Stimulated activated CD8-positive, alpha-beta memory T cell treated with anti-CD3 and anti-CD28 coated beads, Interleukin-12 subunit alpha, Interleukin-12 subunit beta, amount 100 ng/mL, for 4 hours (primary cell): ENCODE measurements at places on chromosomes 6 and 20.

- DNase-seq = peak; percentile 25
Observed at GRCh38 chr6:7051780-7052442, 55.9 kb upstream of the RREB1 start.

- DNase-seq = no peak
Observed at GRCh38 chr20:25054096-25054820, 3.7 kb downstream of the ACSS1 start.

DNA sequence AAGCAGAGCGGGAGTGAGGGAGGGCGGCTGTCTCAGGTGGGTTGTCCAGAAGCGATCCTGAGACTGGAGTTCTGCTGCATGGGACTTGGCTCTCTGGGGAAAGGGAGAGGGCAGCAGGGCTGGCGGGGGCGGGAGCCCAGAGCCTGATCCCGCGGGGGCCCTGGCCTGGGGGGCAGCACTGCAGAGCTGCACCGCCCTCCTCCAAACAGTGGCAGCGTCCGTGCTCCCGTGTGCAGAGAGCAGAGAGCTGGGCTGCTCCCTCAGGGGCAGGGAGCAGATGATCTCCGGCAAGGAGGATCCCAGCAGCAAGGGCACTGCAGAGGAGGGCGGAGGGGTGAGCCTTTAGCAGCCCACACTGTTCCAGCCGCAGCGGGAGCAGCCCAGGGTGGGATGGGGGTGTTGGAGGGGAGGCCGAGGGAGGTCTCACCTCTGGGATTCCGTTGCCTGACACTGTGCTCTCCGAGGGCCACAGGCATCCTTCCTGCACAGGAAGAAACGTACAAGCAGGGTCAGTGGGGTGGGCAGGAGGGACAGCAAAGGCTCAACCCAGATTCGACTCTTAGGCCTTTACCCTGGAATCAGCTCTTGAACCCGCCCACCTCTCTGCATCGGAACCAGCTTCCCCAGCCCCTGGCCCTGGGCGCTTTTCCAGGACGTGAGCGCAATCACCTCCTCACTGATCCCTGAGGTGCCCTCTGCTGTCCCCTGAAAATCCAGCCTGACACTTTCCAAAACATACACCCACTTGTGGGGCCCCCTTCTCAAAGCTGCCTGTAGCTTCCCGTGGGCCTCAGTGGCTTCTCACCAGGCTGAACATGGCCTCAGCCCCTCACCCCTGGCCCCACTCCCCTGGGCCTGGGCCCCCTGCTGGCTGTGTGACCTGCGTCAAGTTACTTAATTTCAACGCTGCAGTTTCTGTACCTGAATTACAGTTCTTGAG is 32.6 kb upstream of the ZBP1 start:
- DNase-seq = no peak

GRCh38 chr6:136289579-136290409 is at the start of gene BCLAF1:
Gene BCLAF1 (minus strand): TSS chr6:136289846. CDS start chr6:136279866, 9,980 bp downstream.
- peak; percentile 99 for DNase-seq

GRCh38 chr20:588476-588875 is 21.6 kb downstream of the TCF15 start:
- DNase-seq = no peak

DNA sequence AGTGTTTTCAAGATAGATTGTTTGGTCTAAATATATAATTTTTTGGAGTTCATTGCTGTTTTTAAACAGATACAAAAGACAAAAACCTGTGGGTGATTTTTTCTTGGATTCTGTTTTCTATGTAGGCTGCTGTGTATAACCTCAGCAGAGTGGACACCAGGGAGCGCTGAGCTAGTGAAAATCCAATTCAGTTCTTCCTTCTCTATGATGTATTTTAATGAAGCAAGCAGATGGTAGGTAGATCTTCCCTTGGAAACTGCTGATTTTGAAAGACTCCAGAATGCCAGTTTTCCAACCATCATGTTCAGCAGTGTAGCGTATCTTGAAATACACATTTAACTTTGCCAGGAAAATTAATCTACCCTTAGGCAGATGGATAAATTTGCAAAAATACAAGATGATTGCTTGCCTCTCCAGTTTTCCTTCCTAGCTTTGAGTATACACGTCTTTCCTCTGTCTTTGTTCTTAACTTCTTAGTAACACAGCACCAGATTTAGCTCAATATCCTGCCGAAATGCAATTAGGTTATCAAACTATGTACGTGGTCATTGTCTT is 178.0 kb downstream of the PHF3 start:
- no peak for DNase-seq

DNA sequence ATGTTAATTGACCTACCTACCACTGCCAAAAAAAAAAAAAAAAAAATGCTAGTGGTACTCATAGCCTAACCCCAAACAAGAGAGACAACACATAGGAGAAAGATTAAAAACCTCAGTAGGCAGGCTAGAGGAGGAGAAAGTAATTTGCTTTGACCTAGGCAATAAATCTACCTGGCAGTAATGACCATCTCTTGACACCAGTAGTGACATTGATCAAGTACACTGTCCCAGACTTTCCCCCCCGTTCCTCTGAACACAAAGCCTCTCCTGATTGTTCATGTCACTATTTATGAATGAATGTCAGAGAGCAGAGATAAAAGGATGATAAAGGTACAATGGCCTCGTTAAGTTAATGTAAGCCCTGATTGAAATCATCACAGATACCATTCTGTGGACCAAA is 746.8 kb downstream of the CBLN4 start:
- DNase-seq = no peak

DNA sequence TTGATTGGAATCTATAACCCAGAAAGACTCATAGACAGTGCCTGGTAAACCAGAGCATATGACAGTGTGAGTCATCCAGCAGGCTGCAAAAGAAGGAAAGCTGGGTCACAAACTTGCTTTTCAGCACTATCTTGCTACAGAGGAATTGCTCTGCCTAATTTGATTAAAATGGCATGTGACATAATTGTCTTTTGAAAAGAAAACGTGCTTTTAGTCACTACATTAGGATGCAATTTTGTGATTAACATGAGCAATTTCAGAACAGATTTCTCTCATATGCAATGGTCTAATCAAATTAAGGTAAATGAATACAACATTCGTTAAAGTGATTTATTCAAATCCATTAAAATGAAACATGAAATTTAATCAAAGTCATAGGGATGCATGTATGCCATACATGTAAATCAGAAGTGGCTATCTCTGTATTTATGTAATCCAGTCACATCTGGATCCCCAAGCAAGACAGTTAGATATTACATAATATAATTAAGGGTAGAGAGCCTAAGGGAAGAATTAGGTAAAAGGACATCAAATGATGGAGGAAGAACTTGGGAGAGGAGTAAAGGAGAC is 400.0 kb upstream of the HTR1E start:
- DNase-seq = no peak

- DNase-seq = no peak
Observed at GRCh38 chr20:24605937-24606455, 136.6 kb downstream of the SYNDIG1 start.

DNA sequence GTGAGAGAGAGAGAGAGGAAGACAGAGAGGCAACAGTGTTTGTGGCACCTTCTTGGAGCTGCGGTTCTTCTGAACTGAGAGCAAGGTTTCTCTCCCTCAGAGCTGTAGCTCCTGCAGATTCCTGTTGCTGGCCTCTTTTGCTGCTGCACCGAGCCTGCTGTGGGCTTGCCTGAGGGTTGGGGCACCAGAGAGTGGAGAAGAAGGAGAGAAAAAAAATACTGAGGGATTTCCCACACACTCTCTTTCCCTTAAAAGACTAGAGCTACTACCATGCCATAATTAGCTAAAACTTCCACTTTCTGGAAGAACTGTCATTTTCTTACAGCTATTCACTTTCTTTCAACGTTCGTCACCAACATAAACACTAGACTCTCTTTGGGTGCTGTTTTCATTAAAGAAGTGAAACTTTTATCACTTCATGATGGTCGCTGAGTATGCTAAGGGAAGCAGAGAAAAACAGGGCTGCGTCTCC is 18.2 kb upstream of the ECI2 start:
- no peak for DNase-seq

DNA sequence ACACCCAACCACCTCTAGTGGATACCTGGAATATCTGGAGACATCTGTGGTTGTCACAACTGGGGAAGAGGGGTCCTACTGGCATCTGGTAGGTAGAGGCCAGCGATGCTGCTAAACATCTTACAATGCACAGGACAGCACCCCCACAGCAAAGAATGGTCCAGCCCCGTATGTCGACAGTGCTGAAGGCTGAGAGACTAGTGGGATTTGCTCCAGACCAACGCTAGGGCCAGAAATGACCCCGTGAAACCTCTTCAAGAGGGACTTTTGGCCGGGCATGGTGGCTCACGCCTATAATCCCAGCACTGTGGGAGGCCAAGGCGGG is 7.2 kb downstream of the PREX1 start:
- DNase-seq = no peak

DNA sequence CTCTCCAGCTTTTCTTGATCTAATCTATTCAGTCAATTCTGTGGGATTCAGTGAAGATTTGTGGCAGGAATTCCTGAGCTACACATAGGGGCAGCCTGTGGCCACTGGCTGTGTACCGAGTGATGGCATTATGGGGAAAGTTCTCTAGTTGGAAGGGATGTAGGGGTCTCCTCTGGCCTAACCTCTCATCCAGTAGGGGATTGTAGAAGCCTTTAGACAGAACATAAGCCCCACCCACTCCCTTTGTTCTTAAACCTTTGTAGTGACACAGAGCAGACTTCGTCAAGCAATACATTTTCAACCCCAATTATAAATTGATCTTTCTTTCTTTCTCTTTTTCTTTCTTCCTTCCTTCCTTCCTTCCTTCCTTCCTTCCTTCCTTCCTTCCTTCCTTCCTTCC is 188.9 kb downstream of the QKI start:
- no peak for DNase-seq

DNA sequence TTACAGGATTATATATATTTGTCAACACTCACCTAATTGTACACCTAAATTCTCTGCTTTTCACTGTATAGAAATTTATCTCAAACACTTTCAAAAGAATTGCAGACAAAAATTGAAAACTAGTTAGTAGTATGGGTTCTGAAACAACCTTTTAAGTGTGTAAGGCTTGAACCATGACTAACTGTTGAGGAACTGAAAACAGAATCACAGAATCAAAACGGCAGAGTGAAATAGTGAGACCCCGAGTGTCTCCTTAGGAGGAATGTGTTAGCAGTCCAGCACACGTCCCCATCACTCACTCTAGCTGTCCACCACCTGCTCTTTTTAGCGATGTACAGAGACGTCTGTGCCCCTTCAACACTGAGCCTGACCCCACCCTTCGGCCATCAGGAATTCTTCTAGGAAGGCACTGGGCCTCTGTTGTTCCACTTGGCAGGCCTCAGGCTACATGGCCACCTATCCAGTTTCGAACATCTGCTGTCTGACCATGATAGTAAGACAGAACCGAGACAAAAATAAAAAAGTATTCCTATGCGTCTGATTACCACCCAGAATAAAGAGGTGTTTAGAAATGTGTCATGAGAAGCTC is 227.4 kb downstream of the C6orf118 start:
- no peak for DNase-seq

DNA sequence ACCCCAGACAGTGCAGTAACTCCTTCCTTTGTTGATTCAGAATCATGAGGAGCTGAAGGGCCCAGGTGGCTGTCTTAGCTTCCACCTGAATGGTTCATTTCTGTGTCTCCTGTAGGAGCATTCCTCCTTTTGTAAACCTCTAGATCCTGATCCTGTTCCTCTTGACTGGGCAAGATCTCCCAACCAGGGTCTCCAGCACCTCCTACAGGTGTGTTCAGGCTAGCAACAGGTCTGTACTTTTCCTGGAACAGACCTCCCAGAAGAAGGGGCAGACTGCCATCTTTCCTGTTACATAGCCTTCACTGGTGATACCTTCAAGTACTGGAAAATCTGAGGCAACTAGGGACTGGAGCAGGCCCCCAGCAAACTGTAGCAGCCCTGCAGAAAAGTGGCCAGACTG is 35.2 kb downstream of the HLA-B start:
- no peak for DNase-seq

DNA sequence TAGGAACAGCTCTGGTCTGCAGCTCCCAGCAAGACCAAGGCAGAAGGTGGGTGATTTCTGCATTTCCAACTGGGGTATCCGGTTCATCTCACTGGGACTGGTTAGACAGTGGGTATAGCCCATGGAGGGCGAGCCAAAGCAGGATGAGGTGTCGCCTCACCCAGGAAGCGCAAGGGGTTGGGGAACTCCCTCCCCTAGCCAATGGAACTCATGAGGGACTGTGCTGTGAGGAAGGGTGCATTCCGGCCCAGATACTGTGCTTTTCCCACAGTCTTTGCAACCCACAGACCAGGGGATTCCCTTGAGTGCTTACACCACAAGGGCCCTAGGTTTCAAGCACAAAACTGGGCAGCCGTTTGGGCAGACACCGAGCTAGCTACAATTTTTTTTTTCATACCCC is 21.8 kb downstream of the HDDC2 start:
- no peak for DNase-seq

DNA sequence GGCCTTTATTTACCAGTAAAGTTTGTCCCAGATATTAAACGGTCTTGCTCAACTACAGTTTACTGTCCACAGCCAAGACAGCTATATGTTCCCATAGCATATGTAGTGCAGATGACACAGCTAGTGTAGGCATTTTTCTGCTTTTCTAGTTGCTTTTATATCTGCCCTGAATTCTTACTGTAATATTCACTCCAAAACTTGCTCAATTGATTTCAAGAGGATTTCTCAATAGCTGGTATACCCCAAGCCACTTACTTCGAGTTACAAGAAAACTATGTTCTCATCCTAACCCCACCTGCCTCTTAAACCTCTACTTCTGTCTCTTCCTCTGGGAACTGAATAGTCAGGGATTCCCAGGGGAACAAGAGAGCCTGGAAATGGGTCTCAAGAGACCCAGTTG is 18.9 kb upstream of the ROS1 start:
- DNase-seq = no peak

GRCh38 chr6:73011945-73012344 is 213.4 kb downstream of the KHDC1L start:
- DNase-seq = no peak
